ENCODE measurements at places on chromosomes 1 and 21.
A peak's percentile ranks its signal among the peaks of the same experiment; 100 is the strongest.

- DNase-seq = no peak
Measured at GRCh38 chr1:214009423-214010196, 21.8 kb downstream of the PROX1 start.

DNA sequence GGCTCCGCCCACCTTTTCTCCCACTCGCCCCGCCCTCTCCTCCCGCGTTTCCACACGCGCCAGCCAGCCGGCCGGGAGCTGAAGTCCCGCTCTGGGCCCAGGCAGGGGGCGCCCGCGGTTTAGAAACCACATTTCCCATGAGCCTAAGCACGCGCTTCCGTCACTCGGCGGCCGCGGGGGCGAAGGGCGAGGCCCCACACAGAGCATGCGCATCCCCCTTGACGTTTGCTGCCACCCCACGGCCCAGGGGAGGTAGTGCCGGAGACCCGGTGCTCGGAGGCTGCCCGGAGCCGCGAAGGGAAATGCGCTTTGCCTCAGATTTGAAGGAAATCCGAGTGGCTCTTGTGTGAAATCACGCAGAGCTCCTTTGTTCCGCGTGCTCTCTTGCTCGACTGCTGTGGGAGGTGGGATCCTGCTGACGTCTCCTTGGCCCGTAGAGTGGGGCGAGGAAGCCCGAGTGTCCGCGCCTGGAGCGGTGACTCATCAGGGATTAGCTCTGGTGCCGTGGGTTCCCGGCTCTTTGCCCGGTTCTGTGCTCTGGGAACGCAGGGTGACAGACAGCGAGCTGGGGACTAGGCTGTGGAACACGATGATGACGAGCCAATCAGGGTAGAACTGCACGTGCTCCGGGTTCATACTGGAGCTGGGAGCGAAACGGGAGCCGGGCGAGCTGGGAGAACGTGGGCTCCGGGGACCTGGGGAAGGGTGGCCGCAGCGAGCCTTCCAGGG lies 406 bp upstream of the B3GALNT2 start:
- peak; percentile 80 for DNase-seq

DNA sequence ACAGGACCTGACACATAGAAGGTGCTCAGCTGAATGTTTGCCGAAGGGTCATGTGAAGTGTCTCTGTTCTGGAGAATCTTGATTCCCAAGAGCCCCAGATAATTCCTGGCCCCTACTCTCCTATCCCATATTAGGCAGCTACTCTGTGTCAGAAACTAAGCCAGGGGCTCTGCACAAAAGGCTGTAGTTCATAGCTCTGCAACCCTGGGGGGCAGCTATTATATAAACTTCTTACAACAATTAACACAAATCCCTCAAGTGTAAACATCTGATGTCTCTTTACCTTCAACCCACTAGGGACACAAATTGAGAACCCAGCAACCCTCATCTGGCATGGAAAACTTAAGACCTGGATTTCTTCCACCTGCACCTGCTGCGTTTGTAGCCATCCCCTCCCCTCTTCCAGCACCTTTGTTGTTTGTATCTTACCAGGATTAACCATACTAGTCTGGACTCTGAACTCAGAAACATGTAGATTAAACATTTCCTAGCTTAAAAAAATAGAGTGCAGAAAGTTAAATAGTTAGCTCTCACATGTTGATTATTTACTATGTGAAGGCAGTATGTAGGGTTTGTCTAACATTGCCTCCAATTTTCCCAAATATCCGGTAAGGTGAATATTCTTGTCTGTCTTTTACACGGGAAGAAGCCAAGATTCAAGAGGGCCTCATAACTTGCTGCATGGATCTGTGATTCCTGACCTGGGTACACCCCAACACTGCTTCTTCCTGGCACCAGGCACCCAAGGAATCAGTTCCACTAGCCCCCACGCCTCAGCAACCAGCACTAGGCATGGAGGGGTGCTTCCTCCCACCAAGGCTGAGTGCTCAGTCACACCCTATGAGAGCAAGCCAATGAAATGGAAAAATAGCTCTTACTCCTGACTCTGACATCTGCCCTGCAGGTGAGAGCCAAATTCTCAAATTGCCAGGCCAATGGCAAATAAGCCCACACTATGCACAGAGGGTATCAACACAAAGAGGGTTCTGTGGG lies 220.7 kb upstream of the HOOK1 start:
- DNase-seq = no peak

- no peak for DNase-seq
Measured at GRCh38 chr1:223521150-223521549, 127.9 kb downstream of the CCDC185 start.

DNA sequence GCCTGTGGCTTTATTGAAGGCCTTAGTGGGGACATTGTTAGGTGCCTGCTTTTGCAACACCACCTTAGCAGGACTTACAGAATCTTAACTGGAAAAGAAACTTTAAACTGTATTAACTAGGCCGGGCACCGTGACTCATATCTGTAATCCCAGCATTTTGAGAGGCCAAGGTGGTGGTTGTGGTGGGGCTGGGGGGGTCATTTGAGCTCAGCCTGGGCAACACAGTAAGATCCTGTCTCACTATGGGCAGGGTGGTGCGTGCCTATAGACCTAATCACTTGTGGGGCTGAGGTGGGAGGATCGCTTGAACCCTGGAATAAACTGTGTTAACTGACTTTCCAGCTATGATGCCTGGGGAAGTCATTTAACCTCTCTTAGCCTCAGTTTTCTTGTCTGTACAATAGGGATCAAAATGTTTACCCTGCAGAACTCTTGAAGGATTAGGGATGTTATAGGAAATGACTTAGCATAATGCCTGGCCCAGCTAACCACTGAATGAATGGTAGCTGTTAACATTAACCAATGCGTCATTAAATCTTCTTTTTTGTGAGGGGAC lies 39.5 kb downstream of the IER5 start:
- no peak for DNase-seq

DNA sequence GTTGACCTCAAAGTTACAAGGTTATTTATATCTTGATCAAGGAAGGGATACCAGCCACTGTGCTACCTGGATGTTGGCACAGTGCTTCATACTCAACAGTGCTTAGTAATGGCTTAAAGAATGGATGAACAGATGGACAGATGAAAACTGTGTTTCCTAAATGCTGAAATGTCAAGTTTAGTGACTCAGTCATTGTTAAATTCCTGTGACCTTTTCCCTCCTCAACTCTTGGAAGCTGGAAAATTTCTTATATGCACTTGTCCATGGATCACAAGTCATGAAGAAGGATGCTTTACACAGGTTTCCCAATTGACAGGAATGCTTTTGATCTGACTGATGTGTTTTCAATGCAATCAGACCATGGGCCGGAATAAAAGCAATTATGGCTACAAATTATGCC lies 39.6 kb upstream of the SLC19A2 start:
- no peak for DNase-seq

DNA sequence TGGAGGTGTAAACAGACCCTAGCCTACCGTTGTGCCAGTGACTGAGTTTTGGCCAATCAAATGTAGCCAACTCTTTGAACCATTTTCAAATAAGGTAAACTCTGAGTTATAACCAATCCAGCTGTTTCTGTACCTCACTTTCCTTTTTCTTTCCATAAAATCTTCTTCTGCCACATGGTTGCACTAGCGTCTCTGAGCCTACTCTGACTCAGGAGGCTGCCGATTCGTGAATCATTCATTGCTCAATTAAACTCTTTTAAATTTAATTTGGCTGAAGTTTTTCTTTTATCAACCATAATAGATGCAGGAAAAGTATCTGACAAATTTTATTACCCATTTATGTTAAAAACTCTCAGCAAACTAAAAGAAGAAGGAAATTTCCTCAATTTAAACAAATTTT lies 111.5 kb upstream of the LYPLAL1 start:
- DNase-seq = no peak

GRCh38 chr1:179786815-179787685 lies 44.0 kb downstream of the FAM163A start:
- DNase-seq = no peak

GRCh38 chr21:44998086-44998620 lies 58.3 kb downstream of the SLX9 start:
- DNase-seq = no peak

- DNase-seq = no peak
Measured at GRCh38 chr1:150963321-150964163, 11.1 kb downstream of the CERS2 start.

- DNase-seq = no peak
Measured at GRCh38 chr1:209403921-209404320, 179.6 kb upstream of the CAMK1G start.

- no peak for DNase-seq
Measured at GRCh38 chr21:17711896-17712295, 99.2 kb upstream of the BTG3 start.

DNA sequence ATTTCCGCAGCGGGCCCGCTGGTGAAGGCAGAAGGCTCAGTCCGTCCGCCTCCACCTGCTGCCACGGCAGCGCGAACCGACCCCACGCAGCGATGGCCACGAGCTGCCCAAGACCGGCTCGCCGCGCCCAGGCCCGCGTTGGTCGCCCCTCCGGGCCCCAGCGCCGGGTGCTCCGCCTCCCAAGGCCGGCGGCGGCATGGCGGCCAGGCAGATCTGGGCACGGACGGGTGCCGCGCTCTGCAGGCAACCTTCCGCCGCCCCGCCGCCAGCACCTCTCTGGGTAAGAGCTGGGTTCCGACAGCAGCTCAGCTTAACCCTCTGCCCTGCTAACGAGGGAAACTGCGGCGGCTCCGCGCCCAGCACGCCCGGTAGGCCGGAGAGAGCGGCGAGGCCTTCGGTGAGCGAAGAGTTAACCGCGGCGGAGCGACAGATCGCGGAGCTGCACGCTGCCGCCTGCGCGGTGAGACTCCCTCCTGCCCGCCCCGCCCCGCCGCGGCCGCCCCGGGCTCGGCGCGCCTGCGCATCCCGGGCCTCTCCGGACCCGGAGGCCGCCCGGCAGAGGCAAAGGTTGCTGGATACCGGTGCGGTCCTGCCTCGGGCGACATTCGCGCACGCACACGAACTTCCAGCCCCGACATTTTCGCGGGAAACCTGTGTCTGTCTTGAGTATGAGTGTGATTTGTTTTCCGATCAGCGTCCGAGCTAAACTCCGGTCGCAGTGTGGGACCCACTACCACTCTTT lies at the start of gene C1orf53:
C1orf53 (plus strand) TSS at position 177 of the 742 bp plus-strand sequence; CDS start at position 197, 20 bp downstream.
- DNase-seq = peak; percentile 84

- no peak for DNase-seq
Measured at GRCh38 chr21:38367646-38368045, 110.9 kb downstream of the KCNJ15 start.

DNA sequence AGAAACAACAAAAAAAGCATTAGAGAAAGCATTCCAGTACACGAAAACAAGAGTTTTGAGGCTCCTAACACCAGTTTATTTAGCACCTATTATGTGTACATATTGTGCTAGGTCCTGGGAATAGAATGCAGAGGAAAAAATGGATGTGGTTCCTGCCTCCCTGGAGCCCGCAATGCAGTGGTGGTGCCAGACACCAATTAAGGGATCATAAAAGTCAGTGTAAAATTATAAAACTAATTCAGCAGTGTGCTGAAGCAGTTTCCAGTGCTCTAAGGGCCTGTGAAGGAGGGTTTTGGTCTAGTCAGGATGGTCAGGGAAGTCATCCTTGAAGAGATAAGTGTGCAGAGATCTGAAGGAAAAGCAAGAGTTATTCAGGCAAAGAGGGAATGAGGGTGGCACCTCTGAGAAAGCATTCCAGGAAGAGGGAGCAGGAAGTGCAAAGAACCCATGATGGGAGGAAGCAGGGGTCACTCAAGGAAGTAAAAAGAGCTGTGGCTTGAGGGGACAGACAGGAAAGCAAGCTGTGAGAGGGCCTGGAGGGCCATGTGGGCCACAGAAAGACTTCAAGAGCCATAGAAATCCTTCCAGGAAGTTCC lies 65.2 kb upstream of the IFNLR1 start:
- DNase-seq = no peak

DNA sequence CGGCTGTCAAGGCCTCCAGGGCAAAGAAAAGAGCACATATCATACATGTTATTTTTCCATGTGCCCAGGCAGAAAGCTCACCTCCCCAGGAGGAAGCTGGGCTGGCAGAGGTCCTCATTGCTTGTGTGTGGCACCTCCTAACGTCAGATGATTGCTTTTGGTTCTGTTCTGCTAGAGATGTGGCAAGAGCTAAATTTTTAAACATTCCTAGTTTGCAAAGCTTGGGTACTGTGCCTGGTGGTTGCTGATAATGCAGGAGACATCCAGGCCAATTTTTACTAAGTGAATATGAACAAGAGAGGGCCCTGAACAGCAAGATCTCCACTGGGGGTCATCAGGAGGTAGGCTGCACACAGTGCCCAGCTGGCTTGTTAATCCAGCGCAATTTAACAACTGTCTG lies 93.9 kb downstream of the TBX19 start:
- no peak for DNase-seq

GRCh38 chr1:6205849-6206519 lies at the start of gene RNF207:
TSS of gene RNF207 (plus strand) at chr1:6206119. CDS start at chr1:6206536, 417 bp downstream.
- DNase-seq = peak; percentile 69

- DNase-seq = no peak
Measured at GRCh38 chr1:35062518-35063196, 16.5 kb upstream of the ZMYM1 start.

DNA sequence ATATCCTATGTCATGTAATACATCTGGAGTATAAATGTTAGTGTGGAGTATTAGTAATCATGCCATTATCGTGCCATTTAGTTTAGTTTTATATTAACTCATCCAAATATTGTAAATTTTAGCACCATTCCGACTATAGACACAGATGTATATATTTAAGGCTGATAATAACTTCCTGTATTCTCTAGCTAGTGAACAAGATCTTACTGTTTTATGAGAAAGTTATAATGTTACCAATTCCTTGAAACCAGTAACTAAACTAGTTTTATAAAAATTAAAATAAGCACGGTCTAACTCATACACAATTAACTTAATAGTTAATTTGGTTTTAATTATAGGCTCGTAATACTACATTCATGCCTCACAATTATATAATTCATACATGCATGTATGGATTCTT lies 808.6 kb downstream of the USP25 start:
- no peak for DNase-seq
